ENCODE measurements at places on chromosomes 4 and X.

- no peak for DNase-seq
Observed at GRCh38 chr4:146073517-146073916, 102.0 kb upstream of the LSM6 start.

GRCh38 chr4:131348263-131348662 lies 1800.8 kb upstream of the PCDH10 start:
- no peak for DNase-seq

DNA sequence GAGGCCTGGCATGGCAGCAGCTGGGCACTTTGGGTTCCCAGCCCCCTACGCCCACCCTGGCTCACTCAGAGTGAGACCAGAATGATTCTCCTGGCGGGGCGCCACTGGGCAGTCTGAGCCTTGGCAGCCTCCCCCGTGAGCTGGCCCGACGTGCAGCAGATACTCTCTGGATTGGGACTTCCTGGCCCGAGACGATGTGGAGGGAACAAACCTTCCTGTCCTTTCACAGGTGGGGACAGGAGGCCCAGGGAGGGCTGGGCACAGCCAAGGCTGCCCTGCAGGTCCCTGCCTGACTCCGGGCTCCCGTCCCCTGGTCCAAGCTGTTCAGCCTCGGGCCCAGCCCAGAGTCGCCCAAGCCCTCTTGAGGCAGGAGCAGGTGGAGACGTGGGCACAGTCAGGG lies 17.9 kb upstream of the ADD1 start:
- no peak for DNase-seq

- DNase-seq, result no peak
Observed at GRCh38 chr4:155809835-155810234, 51.0 kb downstream of the GUCY1B1 start.

- DNase-seq, result no peak
Observed at GRCh38 chrX:45591650-45592049, 391.0 kb upstream of the DIPK2B start.

- DNase-seq, result peak; percentile 54
Observed at GRCh38 chr4:52911684-52912294, 49.7 kb downstream of the RASL11B start.

DNA sequence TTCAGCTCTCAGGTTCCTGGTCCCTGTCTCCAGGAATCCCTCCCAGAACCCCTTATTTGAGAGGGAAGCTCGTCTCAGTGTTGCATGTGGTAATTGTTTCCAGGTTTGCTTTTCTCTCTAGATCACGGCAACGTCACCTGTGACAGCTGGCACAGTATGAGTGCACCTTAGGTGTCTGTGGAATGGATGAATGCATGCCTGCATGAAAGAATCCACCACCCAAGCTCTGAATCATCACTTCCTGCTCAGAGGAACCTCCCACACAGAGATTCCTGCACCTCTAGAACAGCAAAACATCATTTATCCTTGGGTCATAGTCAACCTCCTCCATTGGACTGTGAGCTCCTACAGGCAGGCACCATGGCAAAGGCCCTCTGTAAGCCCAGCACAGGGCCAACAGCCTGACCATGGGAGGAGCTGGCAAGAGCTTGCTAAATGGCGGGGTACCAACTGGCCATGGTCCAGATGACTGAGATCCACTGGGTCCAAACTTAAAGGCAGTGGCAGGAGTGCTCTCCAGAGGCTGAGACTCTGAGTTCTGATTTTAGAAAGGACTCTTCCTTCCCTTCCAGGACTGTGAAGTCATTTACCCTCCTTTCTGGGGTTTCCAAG lies 116.2 kb downstream of the SLC2A9 start:
- no peak for DNase-seq

GRCh38 chr4:25088093-25088952 lies 57.6 kb upstream of the LGI2 start:
- no peak for DNase-seq

GRCh38 chr4:168743601-168744000 lies 246.7 kb downstream of the PALLD start:
- no peak for DNase-seq

DNA sequence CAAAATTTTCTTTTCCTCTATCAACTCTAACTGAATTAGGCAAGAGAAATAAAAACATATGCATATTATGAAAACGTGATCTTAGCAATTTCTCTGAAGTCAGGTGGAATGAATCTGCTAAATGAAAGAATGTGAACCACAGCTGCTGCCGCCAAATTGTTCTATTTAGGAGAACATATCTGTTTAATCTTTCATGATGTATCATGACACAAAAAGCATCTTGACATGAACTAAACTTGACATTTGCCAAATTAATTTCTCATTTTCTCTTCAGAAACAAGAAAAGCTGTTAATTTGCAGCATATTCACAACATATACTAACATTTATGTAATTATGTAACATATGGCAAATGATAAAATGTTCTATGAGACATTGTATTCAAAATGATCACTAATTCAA lies 1237.9 kb downstream of the TECRL start:
- DNase-seq, result no peak

DNA sequence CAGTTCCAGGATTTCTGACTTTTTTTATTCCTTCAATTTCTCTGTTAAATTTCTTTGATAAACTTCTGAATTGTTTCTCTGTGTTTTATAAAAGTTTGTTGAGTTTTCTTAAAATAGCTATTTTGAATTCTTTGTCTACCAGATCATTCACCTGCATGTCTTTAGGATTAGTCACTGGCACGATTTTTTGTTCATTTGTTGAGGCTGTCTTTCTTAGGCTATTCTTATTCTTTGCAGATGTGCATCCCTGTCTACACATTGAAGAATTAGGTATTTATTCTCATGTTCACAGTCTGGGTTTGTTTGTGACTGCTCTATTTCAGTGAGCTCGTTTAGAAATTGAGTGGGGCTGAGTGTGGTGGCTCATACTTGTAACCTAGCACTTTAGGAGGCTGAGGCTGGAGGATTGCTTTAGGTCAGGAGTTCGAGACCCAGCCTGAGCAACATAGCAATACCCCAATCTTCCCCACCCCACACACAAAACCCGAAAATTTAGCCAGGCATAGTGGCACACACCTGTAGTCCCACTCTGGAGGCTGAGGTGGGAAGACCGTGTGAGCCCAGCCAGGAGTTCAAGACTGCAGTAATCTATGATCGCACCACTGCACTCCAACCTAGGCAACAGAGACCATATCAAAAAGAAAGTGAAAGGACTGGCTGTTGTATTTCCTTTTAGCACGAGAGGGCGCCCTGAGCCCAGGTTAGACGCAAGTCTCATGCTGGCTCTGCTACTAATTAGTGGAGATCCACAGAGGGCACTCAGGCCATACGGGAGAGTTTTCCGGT lies 42.0 kb downstream of the F8 start:
- DNase-seq, result peak; percentile 72

DNA sequence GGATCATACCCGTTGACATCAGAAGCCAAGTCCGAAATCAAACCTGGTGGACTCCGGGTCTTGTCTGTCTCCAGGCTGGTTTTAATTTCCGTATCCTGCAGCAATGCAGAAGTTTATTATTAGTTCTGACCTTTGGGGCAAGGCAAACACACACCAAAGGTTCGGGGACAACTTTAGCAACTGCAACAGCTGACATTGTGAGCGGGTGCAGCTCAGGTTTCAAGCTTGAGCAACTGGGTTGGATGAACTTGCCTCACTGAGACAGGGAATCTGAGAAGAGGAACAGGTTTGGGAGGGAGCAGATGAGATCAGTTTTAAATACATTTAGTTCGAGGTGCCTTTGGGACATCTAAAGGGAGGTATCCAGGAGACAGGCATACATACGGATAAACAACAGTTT lies 110.7 kb downstream of the GNL3L start:
- no peak for DNase-seq

DNA sequence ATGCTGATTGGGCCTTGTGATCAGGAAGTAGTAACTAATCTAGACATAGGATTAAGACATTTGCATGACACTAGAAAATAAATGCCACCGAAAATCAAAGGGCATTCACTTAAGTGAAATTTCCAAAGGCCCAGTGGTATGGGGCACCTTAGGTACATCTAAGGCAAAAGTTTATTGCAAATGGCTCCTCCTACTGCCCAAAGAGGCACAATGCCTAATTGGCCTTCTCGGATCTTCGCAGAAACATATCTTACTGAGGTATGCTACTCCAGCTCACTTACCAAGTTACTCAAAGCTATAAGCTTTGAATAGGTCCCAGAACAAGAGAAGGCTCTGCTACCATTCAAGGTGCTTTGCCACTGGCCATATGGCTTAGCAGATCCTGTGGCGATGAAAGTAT lies 174.8 kb upstream of the CXCL13 start:
- DNase-seq, result no peak

DNA sequence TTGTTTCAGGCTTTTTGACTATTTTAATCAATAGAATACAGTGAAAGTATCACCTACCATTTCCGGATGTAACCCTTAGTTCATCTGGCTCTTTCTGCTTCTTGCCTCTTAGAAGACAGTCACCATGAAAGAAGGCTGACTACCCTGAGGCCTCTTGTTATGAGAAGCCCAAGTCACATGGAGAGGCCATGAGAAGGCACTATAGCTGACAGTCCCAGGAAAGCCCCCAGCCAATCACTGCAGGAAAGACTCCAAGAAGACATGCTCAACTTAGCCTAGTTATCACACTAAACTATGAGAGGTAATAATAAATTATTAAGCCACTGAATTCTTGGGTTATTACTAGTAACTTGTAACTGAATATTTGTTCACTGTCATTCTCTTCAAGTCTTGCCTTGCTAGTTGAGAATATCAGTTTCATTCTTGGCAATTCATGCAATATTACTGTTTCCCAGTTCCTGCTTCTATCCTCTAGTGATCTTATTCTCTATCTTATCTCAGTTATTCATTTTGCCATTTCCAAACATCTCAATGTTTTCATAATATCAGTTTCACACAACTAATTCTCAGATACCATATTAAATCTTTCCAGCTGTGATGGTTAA lies 57.1 kb upstream of the GUCY1A1 start:
- DNase-seq, result no peak

- DNase-seq, result no peak
Observed at GRCh38 chrX:17380221-17380620, 5.2 kb downstream of the NHS start.

DNA sequence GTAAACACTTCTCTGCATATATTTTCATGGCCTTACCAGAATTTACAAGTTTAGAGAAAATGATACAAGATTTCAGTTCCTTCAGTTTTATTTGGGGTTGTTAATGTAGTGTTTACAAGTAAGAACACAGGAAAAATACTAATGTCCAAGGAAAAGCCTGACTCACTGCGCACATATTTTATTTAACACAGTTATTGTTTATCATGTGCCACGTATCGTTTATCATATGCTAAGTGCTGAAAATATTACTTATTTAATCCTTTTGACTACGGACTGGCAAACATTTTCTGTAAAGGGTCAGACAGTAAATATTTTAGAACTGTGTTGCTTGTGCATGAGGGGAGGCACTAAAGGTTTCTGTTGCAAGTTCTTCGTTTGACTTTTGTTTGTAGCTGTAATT lies 794 bp downstream of the HSD17B13 start:
- no peak for DNase-seq

- DNase-seq, result no peak
Observed at GRCh38 chr4:120977435-120977997, 55.0 kb upstream of the PRDM5 start.

- no peak for DNase-seq
Observed at GRCh38 chr4:110306303-110306702, 107.9 kb upstream of the ELOVL6 start.

DNA sequence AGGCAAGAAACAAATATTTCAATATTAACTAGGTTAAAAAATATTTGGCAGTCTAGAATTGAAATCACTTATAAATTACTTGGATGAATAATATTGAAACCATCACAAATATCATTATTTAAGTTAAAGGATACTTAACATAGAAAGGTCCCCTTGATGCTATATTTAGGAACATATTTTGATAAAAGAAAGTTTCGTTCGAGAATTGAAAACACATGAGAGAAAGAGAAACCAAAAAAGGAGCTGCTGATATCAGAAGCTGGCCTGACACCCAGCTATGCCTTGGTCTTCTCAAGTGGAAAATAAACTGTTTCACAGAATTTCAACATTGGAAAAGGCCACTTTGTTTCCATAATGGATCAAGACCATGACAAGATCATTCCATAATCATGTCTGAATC lies 762.4 kb downstream of the DMD start:
- no peak for DNase-seq

- DNase-seq, result no peak
Observed at GRCh38 chr4:109557433-109557832, 2.6 kb upstream of the MCUB start.

GRCh38 chrX:41912923-41913322 lies 10.4 kb downstream of the CASK start:
- no peak for DNase-seq

DNA sequence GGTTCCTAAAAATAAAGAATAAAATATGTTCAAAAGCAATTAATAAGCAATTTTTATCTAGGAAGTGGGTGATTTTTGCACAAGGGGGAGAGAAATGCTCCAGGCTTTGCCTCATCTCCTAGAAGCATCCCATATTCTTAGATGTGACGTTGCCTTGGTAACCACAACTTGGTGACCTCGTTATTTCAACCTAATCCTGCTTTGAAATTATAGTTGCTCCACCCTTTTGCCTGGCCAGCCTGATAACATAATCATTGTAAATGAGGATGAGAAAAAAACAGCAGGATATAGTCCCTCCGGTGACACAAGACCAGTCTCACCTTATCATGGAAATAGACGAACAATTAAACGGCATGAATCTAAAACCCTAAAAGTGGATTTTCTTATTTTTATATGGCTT lies 194.4 kb downstream of the QDPR start:
- no peak for DNase-seq

- DNase-seq, result no peak
Observed at GRCh38 chr4:188714907-188715306, 575.7 kb downstream of the TRIML1 start.

DNA sequence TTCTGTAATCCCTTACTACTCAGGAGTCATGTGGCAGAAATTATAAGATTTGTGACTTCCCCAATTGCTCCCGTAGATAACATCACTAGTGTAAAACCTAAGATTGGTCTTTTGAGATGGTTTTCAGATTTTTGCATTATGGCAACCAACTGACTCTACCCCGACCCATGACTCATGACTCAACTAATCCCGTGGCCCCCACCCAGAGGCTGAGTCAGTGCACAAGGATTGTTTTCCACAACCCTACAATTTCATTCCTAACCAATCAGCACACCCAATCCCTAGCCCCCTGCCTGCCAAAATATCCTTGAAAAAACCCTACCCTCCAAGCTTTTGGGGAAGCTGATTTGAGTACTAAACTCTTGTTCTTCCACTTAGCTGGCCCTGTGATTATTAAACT lies 109.4 kb upstream of the FAM9C start:
- DNase-seq, result no peak

GRCh38 chr4:79141530-79141929 lies 184.3 kb downstream of the NAA11 start:
- DNase-seq, result no peak

- no peak for DNase-seq
Observed at GRCh38 chrX:19740744-19741143, 146.7 kb downstream of the SH3KBP1 start.

GRCh38 chr4:169612871-169613859 lies 782 bp upstream of the NEK1 start:
- peak; percentile 69 for DNase-seq
